C1 segment of cervical spinal cord (tissue), 14 donors: ENCODE measurements at places on chromosomes 13 and 19.

DNA sequence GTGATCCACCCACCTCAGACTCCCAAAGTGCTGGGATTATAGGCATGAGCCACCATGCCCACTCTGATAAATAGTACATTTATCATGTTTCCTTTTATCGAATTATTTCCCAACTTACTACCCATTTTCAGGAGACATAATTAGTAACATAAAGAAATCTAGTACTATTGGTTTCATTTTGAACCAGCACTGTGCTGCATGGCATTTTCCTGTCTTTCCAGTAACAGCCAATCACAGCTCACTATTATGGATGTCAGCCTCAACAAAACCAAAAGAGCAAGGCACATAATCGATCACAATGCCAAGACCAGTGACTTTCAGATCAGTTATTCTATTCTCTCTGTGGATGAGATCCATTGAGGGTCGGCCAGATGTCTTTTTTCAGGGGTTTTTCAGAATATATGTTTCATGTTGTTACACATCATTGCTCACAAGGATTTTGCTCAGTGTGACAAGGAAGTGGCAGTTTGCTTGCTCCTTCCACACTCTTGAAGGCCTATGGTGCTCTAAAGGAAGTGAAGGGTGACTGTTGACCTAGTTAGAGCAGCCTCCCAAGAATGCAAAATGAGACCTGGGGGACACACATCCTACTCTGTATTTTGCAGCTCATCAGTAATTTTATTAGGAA lies 233.4 kb downstream of the KCNRG start:
- no peak for DNase-seq

GRCh38 chr13:44046428-44046827 lies 166.7 kb downstream of the LACC1 start:
- DNase-seq, result no peak

DNA sequence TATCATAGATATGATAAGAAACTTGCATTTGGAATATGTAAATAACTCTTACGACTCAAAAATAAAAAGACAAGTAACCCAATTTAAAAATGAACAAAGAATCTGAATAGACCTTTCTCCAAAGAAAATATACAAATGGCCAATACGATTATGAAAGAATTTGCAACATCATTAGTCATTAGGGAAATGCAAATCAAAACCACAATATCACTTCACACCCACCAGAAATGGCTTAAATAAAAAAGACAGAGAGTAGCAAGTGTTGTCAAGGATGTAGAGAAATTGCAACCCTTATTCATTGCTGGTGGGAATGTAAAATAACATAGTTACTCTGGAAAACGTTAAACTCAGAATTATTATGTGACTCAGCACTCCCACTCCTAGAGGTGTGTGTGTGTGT lies 226.6 kb upstream of the MAB21L1 start:
- DNase-seq, result no peak

- no peak for DNase-seq
Measured at GRCh38 chr13:66536746-66537145, 693.4 kb downstream of the PCDH9 start.

- peak; percentile 55 for DNase-seq
Measured at GRCh38 chr19:6048793-6049405, 61.4 kb downstream of the RFX2 start.

GRCh38 chr19:11100049-11100448 lies 10.8 kb downstream of the LDLR start:
- no peak for DNase-seq

DNA sequence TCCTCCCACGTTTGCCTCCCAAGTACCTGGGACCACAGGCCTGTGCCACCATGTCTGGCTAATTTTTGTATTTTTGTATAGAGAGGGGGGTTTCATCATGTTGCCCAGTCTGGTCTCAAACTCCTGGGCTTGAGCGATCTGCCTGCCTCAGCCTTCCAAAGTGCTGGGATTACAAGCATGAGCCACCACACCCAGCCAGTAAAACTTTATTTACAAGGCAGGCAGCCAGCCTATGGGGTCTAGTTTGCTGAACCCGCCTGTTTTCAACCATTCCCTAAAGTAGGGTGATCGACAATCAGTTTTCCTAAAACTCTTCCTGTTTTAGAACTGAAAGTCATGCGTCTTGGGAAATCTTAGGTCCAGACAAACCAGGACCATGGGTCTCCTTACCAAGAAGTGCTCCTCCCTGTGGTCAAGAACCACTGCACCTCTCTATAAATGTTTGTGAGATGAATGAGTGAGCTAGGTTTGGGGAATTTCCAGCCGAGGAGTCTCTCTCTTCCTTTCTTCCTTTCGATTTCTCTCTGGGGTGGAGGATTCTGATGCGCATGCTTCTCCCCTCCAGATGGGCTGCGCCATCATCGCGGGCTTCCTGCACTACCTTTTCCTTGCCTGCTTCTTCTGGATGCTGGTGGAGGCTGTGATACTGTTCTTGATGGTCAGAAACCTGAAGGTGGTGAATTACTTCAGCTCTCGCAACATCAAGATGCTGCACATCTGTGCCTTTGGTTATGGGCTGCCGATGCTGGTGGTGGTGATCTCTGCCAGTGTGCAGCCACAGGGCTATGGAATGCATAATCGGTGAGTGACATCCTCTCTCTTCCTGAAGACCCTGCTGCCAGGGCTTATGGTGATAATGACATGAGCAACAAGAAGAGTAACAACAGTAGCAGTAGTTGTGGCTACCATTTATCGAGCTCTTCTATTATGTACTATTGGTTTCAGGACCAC lies 38.7 kb downstream of the ADGRE1 start:
- DNase-seq, result no peak

- no peak for DNase-seq
Measured at GRCh38 chr13:20121159-20121525, 39.7 kb downstream of the GJA3 start.

- DNase-seq, result no peak
Measured at GRCh38 chr19:19170053-19170872, at the start of gene MEF2B. MEF2B (minus strand) TSS chr19:19170263; CDS start chr19:19150735, 19,528 bp downstream.

DNA sequence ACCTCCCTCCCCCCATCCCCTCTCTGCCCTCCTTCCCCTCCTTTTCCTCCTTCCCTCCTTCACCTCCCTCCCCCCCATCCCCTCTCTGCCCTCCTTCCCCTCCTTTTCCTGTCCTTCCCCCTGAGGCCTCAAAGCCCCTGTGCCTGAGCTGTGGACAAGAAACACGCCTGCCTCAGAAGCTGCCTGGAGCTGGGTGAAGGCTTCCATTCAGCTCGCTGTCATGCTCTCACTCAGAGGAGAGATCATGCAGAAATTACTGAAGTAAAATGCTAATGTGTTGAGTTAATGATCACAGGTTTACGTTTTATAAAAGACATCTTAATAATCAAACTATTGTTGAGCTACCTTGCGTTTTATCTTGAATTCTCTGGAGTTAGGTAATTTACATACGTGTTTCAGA lies 114.5 kb downstream of the ATP11A start:
- DNase-seq, result no peak

- no peak for DNase-seq
Measured at GRCh38 chr13:83204886-83205285, 677.4 kb downstream of the SLITRK1 start.

DNA sequence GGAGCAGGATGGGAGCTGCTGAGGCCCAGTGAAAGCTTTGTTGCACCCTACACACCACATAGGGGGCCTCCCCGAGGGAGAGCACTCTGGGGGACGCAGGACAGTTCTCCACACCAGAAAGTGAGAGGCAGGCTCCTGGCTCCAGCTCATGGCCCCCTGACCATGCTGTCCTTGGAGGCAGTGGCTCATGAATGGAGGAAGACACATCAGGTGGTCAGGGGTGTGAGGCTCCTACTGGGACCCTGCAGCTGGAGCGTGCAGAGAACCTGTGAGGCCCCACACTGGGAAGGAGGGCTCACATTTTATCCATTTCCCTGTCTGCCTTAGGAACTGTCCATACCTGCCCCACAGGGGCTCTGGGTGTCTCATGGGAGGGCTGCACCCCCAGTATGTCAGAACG lies 85.3 kb downstream of the ZNF536 start:
- DNase-seq, result no peak

GRCh38 chr13:113928685-113929627 lies 44.9 kb downstream of the C13orf46 start:
- peak; percentile 13 for DNase-seq

GRCh38 chr13:46523972-46524752 lies 28.8 kb upstream of the LRCH1 start:
- DNase-seq, result no peak

- no peak for DNase-seq
Measured at GRCh38 chr19:48379058-48379457, 12.3 kb downstream of the KDELR1 start.

- DNase-seq, result no peak
Measured at GRCh38 chr19:34960103-34960805, 3.8 kb downstream of the ZNF792 start.

- DNase-seq, result no peak
Measured at GRCh38 chr19:39166571-39167391, 30.0 kb upstream of the NCCRP1 start.

GRCh38 chr19:15252398-15253018 lies 20.3 kb upstream of the EPHX3 start:
- peak; percentile 77 for DNase-seq

- DNase-seq, result no peak
Measured at GRCh38 chr19:44759083-44759804, 10.7 kb downstream of the BCL3 start.

DNA sequence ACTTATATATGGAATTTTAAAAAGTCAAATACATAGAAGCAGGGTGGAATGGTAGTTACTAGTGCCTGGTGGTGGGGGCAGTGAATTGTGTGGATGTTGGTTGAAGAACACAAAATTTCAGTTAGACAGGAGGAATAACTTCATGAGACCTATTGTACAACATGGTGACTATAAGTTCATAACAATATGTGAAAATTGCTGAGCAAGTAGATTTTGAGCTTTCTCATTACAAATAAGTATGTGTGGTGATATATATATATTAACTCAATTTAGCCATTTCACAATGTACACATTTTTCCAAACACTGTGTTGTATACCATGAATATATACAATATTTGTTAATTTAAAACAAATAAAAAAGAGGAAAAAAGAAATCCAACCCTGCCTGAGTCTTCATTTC lies 641.1 kb downstream of the DIAPH3 start:
- DNase-seq, result no peak
